Activated naive CD4-positive, alpha-beta T cell treated with anti-CD3 and anti-CD28 coated beads, Interleukin-2, amount 10 ng/mL, durations not matched to agents 7 days and 5 days (primary cell): ENCODE measurements at places on chromosomes 2 and 18.
A peak's percentile ranks its signal among the peaks of the same experiment; 100 is the strongest.

GRCh38 chr2:162312853-162313252 lies 5.6 kb downstream of the IFIH1 start:
- no peak for DNase-seq

DNA sequence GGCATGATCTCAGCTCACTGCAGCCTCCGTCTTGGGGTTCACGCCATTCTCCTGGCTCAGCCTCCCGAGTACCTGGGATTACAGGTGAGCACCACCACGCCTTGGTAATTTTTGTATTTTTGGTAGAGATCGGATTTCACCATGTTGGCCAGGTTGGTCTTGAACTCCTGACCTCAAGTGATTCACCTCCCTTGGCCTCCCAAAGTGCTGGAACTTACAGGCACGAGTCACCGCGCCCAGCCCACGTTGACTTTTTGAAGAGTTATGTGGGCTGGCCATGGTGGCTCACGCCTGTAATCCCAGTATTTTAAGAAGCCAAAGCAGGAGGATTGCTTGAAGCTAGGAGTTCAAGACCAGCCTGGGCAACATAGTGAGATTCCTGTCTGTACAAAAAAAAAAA lies 20.8 kb downstream of the CCL20 start:
- DNase-seq: no peak

- DNase-seq: no peak
These were observed 110.1 kb downstream of the MCFD2 start for GRCh38 chr2:46805401-46805951.

DNA sequence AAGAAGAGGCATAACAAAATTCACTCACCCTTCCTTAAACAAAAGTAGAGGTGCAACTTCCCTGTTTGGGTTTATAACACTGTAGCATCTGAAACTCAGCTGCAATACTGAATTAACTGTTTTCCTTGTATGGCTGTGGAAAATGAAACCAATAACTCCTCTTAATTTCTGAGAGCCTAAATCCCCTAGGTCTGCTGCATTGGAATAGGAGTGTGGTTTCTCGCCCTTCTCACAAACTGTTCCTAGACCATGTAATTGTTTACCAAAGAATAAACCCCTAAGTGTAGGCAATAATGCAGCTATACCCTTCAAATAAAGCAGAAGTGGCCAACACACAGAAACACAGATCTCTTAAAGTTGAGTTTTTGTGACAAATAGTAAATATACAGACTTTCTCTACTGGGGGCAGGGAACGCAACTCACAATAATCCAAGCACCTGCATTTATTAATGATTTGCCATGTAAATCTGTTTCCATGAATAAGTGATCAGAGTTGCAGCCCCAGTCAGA lies 52.0 kb downstream of the RASGRP3 start:
- DNase-seq: no peak

- DNase-seq: no peak
These were observed 230.2 kb upstream of the TNP1 start for GRCh38 chr2:217090024-217090473.

GRCh38 chr18:21706386-21706865 lies 1.9 kb upstream of the ABHD3 start:
- DNase-seq: no peak

DNA sequence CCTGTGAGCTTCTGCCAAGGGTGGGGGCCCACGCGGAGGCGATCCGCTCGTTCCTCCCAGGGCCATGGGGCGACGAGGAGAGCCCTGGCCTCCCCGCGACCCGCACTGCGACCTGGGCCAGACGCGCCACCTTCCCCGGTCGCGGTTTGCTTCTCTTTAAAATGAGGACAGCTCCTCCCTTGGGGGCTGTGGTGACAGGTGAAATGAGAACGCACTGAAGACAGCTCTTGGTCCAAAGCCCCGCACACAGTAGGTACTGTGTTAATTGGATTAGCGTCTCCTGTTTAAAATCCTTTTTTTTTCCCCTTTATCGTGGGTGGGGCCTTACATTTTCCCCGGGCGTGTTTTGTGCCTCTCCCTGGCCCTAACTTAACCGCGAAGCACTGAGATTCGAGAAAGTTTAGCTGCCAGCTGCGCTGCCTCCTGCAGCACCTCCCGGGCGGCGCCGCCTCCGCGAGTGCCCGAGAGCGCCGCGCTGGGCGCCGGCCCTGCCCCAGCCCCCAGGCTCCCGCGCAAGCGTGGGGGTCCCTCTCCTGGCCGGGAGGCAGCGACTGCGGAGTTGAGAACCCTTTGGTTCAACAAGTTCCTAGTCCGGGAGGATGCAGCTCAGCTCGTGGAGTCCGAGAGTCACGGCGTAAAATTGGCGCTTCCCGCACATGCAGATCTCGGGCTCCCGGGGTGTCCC lies 1.1 kb downstream of the HPCAL1 start:
- DNase-seq: peak; percentile 69

GRCh38 chr2:219072741-219073250 lies 12.1 kb upstream of the IHH start:
- DNase-seq: no peak

DNA sequence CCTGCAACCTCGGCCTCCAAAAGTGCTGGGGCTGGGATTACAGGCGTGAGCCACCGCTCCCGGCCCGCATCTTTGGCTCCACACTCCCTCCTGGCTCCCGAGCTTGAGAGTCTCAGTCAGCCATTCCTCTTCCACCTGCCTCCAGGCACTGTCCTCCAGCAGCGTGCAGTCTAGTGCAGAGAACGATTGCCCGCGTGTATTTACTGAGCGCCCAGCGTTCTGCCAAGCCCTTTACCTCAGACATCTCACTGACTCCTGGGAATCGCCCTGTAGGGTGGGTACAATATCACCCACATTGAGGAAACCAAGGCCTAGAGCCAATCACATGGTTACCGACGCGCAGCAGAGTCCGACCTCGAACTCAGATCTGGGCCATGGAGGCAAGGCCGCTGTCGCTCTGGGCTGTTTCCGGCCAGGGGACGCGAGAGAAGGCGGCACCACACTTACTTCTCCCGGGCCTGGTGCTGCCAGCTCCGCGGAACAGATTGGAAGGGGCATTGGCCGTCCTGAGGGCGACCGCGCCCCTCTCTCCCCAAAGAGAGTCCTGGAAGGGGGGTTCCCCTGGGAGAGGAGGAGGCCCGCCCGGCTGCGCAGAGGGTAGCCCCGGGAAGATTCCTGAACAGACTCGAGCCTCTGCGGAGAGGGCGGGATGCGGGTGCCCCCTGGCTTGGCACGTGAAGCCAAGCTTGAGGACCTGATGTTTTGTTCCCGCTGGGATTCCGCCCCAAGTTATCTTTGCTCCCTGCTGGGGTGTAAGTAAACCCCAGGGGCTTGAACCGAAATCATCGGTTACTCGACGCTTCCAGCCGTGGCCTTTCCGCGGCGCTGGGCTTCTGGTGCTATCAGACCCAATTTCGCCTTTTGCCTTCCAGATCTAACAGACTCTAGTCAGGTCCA lies 5.2 kb upstream of the DLX2 start:
- DNase-seq: no peak

DNA sequence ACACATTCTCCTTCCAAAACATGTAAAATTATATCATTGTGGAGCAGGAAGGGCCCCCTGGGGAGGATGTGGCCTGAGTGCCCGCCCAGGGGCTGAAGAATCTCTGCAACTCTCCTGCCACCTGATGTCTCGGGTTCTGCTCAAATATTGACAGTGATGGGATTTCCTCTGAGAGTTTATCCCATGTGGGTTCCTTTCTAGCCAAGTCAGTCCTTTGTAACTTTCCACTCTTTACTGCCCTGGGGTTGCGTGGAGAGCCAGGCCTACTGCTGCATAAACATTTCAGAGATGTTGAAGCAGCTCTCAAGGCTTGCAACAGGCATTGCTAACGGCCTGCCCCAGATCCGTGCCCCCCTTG lies 4.0 kb upstream of the RAB17 start:
- no peak for DNase-seq

DNA sequence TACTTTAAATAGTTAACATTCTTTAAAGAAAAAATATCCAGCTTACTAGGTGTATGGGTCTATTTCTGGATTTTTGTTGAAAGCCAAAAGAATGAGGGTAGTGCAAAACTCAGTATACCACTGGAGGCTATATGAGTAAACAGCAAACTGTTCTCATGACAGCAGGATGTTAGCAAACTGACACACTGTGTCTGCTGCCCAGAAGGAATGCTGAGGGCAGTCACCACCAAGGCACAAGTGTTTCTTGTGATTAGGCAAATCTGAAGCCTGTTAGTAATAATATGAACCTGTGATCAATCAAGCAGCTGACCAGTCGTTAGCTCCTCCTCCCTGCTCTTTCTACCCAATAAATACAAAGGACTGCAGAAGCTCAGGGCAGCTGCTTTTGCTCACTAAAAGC lies 50.5 kb upstream of the SULT1C3 start:
- no peak for DNase-seq
